ENCODE measurements at places on chromosomes 12 and 14. TPM values are rescaled to one million over a fixed set of nuclear protein-coding genes. Genes with fewer than 3 reads are reported as not detected.

RNU6-7 gene
- not detected for total RNA-seq

ACSM4 gene
- total RNA-seq, result not detected

GLS2 gene
- 5.3 TPM for total RNA-seq

PRORP gene
- 22.2 TPM for total RNA-seq

OR6C65 gene
- total RNA-seq, result not detected

NOVA1 gene
- not detected for total RNA-seq

CLEC2D gene
- 426 TPM for total RNA-seq

PRICKLE1 gene
- 21.6 TPM for total RNA-seq

KRT74 gene
- total RNA-seq, result not detected

ZFHX2 gene
- total RNA-seq, result 2.5 TPM

EML1 gene
- total RNA-seq, result not detected

FAM234B gene
- total RNA-seq, result 7.7 TPM

KCNC2 gene
- total RNA-seq, result not detected

LRTM2 gene
- total RNA-seq, result not detected

TESPA1 gene
- total RNA-seq, result 19.0 TPM

TDRD9 gene
- 2.4 TPM for total RNA-seq

SLCO1B1 gene
- not detected for total RNA-seq

ANO4 gene
- total RNA-seq, result not detected

LRRC10 gene
- total RNA-seq, result not detected

MYF6 gene
- total RNA-seq, result not detected

ZDHHC22 gene
- 0.12 TPM for total RNA-seq

RHOJ gene
- not detected for total RNA-seq

FITM1 gene
- total RNA-seq, result 2.6 TPM

MSI1 gene
- not detected for total RNA-seq

RAD9B gene
- total RNA-seq, result 1.7 TPM

BIN2 gene
- 40.1 TPM for total RNA-seq

CCDC91 gene
- 64.8 TPM for total RNA-seq

COQ10A gene
- 76.3 TPM for total RNA-seq

HAL gene
- total RNA-seq, result 5.9 TPM

CIROP gene
- not detected for total RNA-seq

MANSC1 gene
- 0.73 TPM for total RNA-seq

SLC39A5 gene
- 0.41 TPM for total RNA-seq

CSRP2 gene
- total RNA-seq, result 0.44 TPM

DAO gene
- total RNA-seq, result not detected

SYT1 gene
- 1.2 TPM for total RNA-seq

PLCZ1 gene
- not detected for total RNA-seq

TAS2R10 gene
- total RNA-seq, result 0.27 TPM

CLEC1B gene
- total RNA-seq, result not detected
